Mammary epithelial cell (primary cell): ENCODE measurements at places on chromosomes 4 and X.

- DNase-seq = peak; percentile 86
These were observed 1415.5 kb downstream of the PCDH7 start for GRCh38 chr4:32135642-32136041.

GRCh38 chr4:93084599-93085305, 743.8 kb upstream of the ATOH1 start:
- DNase-seq = no peak

DNA sequence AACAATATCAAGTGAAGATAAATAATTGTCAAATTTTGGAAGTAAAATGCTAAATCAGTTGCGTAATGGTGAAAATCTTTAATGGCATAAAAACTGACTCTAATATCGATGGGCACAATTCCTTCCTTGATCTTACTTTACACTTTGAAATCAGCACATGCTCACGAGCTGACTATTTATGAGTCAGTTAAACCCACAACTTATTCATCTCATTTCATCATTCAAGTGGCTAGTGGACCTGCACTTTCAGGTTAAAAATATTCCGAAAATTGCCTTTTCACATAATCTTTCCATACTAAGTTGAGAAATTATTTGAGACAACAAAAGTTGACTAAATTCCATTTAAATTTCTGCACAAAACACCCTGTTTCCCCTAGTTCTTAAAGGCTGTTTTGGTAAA, 582.1 kb upstream of the TENM3 start:
- peak; percentile 75 for DNase-seq

GRCh38 chrX:131801066-131801465, 222.0 kb upstream of the STK26 start:
- DNase-seq = no peak

GRCh38 chr4:80065601-80066000, 7.4 kb downstream of the ANTXR2 start:
- DNase-seq = no peak

DNA sequence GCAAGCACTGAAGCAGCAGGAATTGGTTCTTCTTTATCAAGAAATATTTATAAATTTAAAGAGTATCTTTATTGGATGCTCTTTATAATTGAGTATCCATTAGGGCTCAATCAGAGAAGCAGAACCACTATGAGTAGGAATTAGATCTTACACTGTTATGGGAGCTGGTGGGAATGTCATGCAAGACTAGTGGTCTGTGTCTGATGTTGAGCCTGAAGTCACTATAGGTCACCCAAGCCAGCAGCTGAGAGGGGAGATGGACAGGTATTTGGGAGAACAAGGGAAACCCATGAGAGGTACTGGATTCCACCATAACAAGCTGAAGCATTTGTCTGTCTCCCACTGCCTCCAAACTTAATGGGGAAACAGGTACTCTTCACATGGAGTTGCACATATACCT, 283.7 kb upstream of the BOD1L1 start:
- no peak for DNase-seq

GRCh38 chr4:3212391-3213105, 36.4 kb upstream of the MSANTD1 start:
- no peak for DNase-seq

- DNase-seq = no peak
These were observed 4.7 kb upstream of the RENBP start for GRCh38 chrX:153948847-153949805.

GRCh38 chr4:130288576-130288975, 1192.6 kb downstream of the C4orf33 start:
- DNase-seq = no peak

- no peak for DNase-seq
These were observed 101.1 kb downstream of the PHOX2B start for GRCh38 chr4:41647383-41647782.

DNA sequence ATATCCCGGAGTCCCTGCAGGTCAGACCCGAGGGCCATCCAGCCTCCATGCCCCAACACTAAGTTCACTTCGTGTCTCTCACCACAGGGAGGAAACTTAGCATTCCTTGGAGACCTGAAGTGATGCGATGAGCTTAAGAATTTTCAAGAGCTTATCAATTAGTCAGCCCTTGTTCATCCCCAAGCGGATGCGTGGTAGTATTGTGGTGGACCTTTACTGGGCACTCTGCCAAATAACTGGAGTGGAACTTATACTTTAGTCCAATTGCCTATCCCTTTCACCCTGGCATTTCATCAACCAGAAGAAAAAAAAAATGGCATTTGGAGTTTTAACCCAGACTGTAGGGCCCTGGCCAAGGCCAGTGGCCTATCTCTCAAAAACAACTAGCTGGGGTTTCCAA, 137.1 kb downstream of the RELL1 start:
- DNase-seq = peak; percentile 61

DNA sequence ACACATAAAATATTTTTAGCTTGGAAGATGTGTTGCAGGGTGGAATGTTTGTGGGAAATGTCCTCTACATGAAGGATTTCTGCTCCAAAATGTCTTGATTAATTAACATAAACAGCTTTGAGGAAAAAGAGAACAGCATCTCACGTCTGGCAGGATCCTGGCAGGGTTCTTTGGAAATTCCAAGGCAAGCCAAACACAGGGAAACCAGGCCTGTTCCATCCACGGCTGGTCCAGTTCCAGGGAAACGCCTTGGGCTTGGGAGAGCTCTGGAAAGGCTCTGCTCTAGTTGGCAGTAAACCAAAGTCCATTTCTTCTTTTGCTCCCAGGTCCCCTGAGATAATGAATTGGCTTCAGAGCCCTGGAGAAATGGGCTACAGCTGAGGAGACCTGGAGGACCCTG, 42.4 kb upstream of the GAB1 start:
- DNase-seq = no peak

GRCh38 chr4:7280926-7281690, 88.8 kb downstream of the SORCS2 start:
- DNase-seq = peak; percentile 87

- DNase-seq = peak; percentile 8
These were observed 37.4 kb downstream of the ETNPPL start for GRCh38 chr4:108725457-108725856.

GRCh38 chr4:159051245-159052071, 51.4 kb upstream of the RAPGEF2 start:
- DNase-seq = no peak

- DNase-seq = no peak
These were observed 376.4 kb downstream of the KCTD8 start for GRCh38 chr4:44071959-44072955.

DNA sequence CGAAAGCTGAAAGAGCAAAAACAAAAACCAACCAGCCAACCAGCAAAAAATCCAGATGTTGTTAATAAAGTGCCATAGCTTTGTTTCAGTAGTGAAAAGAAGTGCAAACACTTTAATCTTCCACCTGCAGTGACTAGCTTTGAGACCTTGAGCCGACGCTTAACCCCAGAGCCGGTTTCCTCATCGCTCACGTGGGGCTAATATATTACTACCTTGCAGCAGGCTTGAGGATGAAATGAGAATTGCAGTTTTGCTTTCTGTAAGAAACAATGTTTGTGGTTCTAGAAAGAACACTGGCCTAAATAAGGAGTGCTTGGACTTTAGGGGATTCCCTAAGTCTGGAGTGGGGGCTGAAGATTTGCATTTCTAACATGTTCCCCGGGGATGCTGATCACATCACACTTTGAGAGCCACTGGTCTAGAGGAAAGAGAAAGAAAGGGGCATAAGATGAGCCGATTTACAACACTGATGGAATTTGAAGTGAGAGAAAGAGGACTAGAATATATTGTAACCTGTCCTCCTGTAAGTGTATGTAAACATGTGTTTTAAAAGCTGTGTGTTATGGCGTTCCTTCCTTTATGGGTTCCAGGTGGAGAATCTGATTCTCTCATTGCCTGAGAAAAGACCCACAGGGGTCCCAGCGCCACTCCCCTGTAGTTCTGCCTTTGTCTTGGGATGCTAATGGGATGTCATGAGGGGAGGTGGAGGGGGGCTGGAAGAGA, 1.4 kb downstream of the FGF2 start:
- DNase-seq = peak; percentile 68

GRCh38 chrX:103919270-103919637, 43.2 kb upstream of the TMSB15B start:
- DNase-seq = no peak

GRCh38 chr4:141501395-141501794, 135.0 kb upstream of the IL15 start:
- DNase-seq = no peak
